Hepatocyte (in vitro differentiated cells): ENCODE measurements at places on chromosomes 4 and X. TPM values are rescaled to one million over a fixed set of nuclear protein-coding genes. Genes with fewer than 3 reads are reported as not detected.

Gene SLC38A5
- total RNA-seq, result 17.8 and 24.0 TPM in 2 replicates

Gene IL9R
- total RNA-seq, result 0.12 TPM in 1 of 2 replicates, not detected in the other

Gene OPN1MW
- total RNA-seq, result not detected in 2 replicates

- no peak overlapping the region for H3K27ac ChIP-seq
- no peak overlapping the region for H3K4me3 ChIP-seq
- no peaks in the 10 kb centered on the region for H3K4me1 ChIP-seq
- H3K36me3 ChIP-seq, result no peaks in the 10 kb centered on the region
- H3K27me3 ChIP-seq, result peaks cover 3% of the 10 kb centered on the region
Observed at GRCh38 chrX:102129473-102129872, 4.0 kb downstream of the TCEAL2 start.

GRCh38 chr4:10081218-10081606 lies 35.4 kb downstream of the WDR1 start:
- no peak overlapping the region for H3K4me3 ChIP-seq
- H3K27me3 ChIP-seq, result no peaks in the 10 kb centered on the region
- DNase-seq, result no peak
- H3K4me1 ChIP-seq, result no peaks in the 10 kb centered on the region
- H3K36me3 ChIP-seq, result no peaks in the 10 kb centered on the region

DNA sequence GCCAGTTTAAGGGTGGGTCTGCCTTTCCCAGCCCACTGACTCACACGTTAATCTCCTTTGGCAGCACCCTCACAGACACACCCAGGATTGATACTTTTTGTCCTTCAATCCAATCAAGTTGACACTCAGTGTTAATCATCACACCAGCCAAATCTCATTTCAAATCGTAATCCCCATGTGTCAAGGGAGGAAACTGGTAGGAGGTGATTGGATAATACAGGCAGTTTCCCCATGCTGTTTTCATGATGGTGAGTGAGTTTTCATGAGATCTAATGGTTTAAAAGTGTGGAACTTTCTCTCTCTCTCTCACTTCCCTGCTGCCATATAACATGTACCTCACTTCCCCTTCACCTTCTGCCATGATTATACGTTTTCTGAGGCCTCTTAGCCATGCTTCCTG lies 647.2 kb upstream of the FRG1 start:
- no peaks in the 10 kb centered on the region for H3K27me3 ChIP-seq
- no peaks in the 10 kb centered on the region for H3K36me3 ChIP-seq
- DNase-seq, result no peak

DNA sequence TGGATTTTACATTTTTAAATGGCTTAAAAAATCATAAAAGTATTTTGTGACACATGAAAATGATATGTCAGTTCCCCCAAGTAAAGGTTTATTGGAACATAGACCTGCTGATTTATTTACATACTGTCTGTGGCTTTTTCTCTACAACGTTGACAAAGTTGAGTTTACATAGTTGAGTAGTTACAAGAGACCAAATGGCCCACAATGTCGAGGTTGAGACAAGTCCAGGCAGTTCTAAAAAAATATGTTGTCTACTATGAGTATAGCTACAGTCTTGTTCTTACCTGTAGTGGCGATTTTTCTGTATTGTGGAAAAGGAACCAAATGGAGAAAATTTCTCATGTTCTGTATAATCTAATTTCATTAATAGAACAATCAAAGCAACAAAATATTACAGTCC lies 163.2 kb downstream of the FRAS1 start:
- H3K36me3 ChIP-seq, result no peaks in the 10 kb centered on the region
- H3K4me1 ChIP-seq, result no peaks in the 10 kb centered on the region
- DNase-seq, result no peak
- H3K27me3 ChIP-seq, result no peaks in the 10 kb centered on the region
- H3K27ac ChIP-seq, result no peak overlapping the region

GRCh38 chr4:57090079-57090478 lies 20.1 kb downstream of the IGFBP7 start:
- no peak overlapping the region for H3K4me3 ChIP-seq
- H3K4me1 ChIP-seq, result no peaks in the 10 kb centered on the region
- no peak overlapping the region for H3K27ac ChIP-seq
- H3K36me3 ChIP-seq, result no peaks in the 10 kb centered on the region

DNA sequence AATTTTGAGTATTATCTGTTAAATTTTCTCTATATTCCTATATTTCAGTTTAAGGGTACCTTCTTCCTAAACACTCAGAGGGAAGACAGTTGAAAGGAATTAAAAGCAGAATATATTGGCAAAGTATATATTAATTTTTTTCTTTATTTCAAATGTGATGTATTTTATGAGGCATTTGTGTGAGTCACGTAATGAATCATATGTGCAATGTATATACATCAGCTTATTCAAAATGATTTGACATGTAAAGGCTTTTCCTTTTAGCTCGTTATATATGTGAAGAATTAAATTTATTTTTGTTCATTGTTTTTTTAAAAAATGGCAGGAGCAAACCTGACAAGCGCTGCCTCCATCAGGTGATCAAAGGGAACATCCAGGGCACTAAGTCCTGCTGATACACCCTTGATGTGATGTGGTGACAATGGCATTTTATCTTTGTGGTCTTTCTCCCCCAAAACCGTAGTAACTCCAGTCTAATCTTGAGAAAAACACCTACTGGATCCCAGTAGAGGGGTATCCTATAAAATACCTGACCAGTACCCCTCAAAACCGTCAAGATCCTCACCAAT lies 8.9 kb downstream of the WWC2 start:
- H3K27ac ChIP-seq, result no peak overlapping the region
- H3K4me3 ChIP-seq, result no peak overlapping the region
- no peak for DNase-seq
- no peaks in the 10 kb centered on the region for H3K36me3 ChIP-seq
- no peaks in the 10 kb centered on the region for H3K27me3 ChIP-seq

DNA sequence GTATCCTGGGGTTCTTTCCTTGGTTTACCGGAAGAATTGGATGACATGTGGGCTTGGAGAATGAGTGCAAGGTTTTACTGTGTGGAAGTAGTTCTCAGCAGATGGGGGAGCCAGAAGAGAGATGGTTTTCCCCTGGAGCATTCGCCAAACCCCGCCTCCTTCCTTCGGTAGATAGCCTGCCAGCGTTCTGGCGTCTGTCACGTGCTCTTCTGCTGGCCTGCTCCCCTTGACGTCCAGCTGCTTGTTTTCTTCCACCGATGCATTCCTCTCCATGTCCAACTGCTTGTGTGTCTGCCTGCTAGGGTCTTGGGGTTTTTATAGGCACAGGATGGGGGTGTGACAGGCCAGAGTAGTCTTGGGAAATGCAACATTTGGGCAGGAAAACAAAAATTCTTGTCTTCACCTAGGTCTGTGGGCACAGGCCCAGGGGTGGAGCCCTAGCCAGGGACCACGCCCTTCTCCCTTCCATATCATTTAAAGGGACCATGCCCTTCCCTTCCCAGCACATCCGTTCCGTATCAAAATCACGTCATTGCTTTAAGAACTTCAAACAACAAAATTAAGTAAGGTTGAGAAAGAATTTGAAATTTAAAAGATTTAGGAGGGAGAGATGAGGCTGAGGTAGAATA lies 538.7 kb upstream of the SMIM31 start:
- no peak overlapping the region for H3K4me3 ChIP-seq
- H3K36me3 ChIP-seq, result no peaks in the 10 kb centered on the region
- no peak for DNase-seq
- H3K27ac ChIP-seq, result no peak overlapping the region

DNA sequence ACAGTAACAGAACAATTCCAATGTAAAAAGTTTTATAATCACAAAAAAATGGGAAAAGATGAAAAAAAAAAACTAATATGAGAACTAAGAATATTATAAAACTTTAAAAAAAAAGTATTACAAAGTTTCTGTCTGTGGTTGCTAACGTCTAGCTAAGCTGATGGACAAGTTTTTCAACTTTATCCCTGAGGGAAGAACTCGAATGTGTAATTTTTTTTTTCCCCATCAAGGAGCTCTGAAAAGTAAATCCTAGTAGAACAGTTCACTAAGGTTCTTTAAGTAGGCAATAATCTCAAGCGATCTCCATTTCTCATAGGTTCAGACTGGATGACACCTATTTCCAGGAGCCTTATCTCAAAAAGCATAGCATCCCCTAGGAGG lies 14.2 kb downstream of the ADGRA3 start:
- H3K27ac ChIP-seq, result no peak overlapping the region
- H3K4me1 ChIP-seq, result peaks cover 10% of the 10 kb centered on the region
- no peak overlapping the region for H3K4me3 ChIP-seq

DNA sequence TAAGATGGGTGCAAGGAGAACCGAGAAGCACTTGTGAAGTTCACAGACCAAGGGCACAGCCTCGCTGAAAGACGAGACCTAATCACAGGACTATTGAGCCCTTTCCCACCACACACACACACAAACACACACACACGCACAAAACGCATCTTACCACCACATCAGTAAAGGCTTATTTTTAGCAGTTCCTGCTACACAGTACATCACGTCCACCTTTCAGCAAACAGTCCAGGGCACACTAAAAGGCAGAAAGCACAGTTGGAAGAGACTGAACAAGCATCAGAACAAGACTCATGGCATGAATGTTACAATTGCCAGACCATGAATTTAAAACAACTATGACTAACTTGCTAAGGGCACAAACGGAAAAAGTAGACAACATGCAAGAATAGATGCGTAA lies 83.6 kb upstream of the MAPK10 start:
- no peaks in the 10 kb centered on the region for H3K36me3 ChIP-seq
- H3K4me1 ChIP-seq, result no peaks in the 10 kb centered on the region
- no peak for DNase-seq
- H3K27ac ChIP-seq, result no peak overlapping the region
